Renal cortex interstitium (tissue), 15 donors: ENCODE measurements at places on chromosomes 1 and 21.
A peak's percentile ranks its signal among the peaks of the same experiment; 100 is the strongest.

DNA sequence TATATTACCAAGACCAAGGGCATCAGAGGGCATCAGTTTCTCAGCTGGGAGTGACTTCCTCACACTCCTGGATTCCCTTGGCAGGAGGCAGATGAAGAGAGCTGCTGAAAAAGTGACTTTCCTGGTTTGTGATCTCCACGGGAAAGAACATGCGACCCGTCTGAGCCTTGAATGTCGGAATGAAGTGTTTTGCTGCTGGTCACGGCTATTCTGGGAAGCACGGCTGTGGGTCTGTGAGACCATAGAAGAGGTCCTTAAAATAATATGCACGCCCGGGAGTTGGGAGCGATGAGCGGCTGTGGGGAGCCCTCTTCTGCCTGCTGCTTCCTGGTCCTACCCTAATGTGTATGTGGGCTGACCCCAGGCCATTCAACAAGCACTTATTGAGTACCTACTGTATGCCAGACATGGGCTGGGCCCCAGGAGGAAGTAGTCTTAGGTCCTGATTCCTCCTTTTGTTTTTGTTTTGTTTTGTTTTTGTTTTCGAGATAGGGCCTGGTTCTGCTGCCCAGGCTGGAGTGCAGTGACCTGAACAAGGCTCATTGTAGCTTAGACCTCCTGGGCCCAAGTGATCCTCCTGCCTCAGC, 13.2 kb upstream of the UMODL1 start:
- no peak for DNase-seq

DNA sequence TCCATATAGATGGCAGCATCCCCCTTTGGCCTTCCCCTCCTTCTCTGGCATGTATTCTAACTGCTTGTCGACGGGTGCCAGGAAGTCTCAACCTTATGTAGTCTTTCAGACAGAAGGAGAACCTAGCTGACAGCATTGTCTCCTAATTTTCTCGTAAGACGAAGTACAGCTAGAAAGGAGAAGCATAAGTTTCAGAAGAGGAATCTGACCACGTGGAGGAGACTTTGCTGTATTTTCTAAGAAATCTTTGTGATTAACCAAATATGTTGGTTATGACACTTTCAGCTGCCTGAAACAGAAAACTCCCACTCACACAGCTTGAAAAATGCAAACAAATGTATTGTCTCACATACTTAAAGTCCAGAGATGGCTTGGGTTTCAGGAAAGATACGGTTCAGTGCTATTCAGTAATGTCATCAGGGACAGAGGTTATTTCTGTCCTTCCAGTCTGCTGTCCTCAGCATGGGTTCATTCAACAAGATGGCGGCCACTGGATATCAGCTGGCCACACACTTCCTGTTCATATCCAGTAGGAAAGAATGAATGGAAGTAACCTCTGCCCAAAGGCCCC, 109.5 kb upstream of the ZNF648 start:
- DNase-seq = no peak

DNA sequence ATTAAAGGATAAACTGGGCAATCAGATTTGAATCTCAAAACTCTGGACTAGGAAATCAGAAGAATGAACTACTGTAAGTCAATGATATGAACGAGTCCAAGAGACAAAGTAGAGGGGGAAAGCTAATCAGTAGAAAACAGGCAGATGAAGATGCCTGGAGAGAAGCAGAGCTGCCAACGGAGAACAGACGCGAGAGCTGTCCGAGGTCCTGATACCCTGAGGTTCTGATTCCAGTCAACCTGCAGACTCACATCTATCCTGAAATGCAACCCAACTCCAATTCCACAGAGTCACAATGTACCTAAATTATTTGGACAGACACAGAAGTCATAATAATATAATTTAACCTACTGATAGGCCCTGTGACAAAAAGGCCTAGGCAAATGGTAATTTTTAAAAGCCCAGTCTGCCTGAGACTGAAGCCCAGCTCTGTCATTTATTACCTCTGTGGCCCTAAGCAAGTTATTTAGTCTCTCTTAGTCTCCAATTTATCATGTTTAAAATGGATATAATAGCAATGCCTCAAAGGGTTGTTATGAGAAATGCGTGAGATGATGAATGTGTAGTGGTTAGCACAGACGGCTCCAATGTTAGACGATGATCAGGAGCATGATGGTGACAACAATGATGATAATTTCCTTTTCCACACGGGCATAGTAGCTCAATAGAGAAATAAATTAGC, 33.4 kb downstream of the RGS7 start:
- DNase-seq = peak; percentile 56

DNA sequence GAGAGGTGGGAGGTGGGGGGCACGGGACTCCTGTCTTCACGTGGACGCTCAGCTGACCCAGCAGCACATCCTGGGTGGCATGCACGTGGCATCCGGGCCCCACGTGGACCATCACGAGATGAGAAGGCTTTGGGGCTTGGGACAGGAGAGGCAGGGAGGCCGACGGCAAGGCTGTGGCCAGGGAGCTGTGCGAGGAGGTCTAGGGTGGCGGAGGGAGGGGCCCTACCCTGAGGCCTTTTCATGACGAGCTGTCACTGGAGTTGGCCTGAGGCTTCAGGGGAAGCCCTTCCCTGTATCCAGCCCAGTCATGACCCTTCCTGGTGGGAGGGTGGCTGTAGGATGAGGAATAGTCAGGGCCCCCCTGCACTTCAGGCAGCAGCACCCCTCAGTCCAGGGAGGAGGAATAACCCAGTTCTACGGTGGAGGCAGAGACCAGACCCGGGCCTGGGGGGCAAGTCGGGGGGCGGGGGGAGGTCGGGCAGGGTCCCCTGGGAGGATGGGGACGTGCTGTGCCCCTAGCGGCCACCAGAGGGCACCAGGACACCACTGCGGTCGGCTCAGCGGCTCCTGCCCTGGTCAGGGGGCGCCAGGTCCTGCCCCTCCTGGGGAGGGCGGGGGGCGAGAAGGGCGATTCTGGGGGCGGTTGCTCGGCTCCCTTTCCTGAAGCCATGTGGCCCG, 2.0 kb upstream of the PERM1 start:
- no peak for DNase-seq

- no peak for DNase-seq
Observed at GRCh38 chr1:236869911-236870310, 74.8 kb downstream of the MTR start.

GRCh38 chr1:100924212-100924611, 28.3 kb downstream of the SLC30A7 start:
- no peak for DNase-seq

GRCh38 chr1:77026135-77026534, 158.9 kb downstream of the ST6GALNAC5 start:
- DNase-seq = no peak
